ENCODE measurements at places on chromosomes 11 and 22. TPM values are rescaled to one million over a fixed set of nuclear protein-coding genes. Genes with fewer than 3 reads are reported as not detected.

GRCh38 chr11:12143461-12144258, 33.3 kb downstream of the MICAL2 start:
- DNase-seq, result no peak

DNA sequence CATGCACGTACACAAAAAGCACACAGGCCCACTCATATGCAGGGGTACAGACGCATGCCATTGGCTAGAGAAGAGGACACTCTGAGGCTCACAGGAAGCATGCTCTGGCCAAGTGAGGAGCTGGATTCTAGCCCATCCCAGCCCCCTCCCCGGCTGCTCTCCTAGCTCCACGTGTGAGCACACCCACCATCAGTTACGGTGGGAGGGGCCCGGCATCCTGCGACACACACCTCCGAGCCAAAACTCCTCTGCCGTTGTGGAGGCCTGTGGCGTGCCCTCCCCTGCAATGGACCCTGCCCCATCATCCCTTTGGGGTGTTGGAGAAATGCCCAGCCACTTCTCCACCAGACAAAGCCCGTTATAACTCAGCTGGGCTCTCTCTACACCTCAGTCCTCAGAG, 15.1 kb upstream of the IGSF9B start:
- DNase-seq, result no peak

GRCh38 chr11:5618807-5619206, 6.0 kb upstream of the TRIM34 start:
- DNase-seq, result no peak

DNA sequence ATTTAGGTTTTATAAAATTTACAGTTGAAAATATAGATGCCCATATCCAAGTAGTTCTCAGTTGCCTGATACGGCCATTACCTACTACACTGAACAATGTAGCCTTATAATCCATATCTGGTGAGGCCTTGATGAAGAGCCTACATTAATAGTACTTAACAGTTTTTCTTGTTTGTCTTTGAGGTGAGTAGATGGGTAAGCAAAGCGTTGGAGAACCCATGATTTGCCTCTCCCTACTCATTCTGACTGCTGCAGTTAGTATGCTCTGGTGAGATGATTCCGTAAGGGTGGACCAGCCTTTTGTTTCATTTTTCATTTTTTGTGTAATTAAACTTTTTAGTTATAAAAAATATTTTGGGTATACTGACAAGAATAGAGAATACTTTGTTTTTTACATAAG, 11.4 kb downstream of the PAAF1 start:
- no peak for DNase-seq

DNA sequence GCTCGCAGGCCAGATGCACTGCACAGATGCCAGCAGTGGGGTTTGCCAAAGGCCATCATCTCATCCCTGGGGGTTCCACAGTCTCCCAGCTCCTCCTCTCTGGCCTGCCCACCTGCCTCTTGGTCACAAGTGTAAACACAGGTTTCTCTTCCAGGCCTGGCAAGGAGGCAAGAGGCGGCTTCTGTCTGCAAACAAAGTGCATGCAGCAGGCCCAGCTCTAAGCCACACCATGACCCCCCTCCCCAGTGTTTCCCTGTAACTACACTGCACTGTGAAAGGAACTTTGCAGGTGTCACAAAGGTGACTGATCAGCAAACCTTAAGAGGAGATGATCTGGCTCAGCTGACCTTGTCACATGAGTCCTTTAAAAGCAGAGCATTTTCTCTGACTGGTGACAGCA, 26.2 kb upstream of the SHISAL1 start:
- DNase-seq, result no peak

KREMEN1 gene
- 35.9 TPM for polyA plus RNA-seq

DNA sequence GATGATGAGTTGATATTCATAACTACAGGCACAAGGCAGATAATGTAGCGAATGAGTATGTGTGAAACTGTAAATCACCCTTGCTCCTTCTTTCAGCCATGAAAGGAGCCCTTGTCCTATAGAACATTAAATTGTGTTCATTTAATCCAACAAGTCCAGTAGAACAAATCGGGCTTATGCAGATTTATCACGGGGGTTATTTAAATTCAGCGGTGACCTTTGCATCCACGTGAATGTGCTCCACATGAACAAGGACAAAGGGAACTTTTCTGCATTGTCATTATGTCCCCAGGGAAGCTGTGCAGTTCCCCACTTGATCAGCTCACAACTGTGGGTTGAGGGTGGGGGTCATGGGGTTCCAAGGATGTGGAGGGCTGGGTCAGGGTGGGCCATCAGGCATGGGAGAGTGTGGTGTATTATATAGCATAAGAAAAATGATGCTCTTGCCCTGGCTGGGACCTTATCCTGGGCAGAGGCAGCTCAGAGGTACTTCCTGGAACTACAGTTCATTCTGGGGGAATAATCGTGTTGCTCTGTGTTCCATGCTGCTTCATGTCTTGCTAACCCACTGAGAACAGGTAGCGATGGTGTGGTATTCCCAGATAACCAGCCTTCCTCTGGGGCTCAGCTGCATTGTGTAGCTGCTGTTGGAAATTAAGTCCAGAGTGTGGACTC, 306.6 kb downstream of the FAT3 start:
- DNase-seq, result no peak

GRCh38 chr11:43648888-43649287, 31.6 kb upstream of the HSD17B12 start:
- no peak for DNase-seq

DNA sequence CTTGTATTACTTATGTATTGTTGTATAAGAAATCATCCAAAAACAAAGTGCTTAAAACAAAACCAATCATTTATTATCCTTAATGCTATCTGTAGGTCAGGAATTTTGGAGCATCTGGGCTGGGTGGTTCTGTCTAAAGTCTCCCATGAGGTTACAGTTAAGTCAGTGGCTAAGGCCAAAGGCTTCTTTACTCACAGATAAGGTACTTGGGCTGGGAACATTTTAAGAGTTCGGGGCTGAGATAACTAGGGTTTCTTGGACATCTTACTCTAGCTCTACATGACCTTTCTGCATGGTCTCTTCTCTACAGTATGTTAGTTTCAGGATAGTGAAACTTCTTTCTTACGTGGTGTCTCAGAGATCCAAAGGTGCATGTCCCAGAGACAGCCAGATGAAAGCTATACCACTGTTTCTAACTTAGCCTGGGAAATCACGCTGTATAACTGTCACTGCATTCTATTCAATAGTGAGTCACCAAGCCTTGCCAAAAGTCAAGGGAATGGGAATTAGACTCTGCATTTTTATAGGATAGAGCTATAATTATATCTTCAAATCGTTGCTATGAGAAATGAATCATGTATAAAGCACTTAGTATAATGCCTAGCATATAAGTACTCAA, 29.6 kb downstream of the SOX6 start:
- DNase-seq, result no peak

FAM168A gene
- polyA plus RNA-seq, result 42.3 TPM

- no peak for DNase-seq
Measured at GRCh38 chr11:62796281-62796680, 4.5 kb upstream of the TMEM223 start.

GRCh38 chr11:128857341-128857740, 9.8 kb downstream of the KCNJ1 start:
- DNase-seq, result no peak

DNA sequence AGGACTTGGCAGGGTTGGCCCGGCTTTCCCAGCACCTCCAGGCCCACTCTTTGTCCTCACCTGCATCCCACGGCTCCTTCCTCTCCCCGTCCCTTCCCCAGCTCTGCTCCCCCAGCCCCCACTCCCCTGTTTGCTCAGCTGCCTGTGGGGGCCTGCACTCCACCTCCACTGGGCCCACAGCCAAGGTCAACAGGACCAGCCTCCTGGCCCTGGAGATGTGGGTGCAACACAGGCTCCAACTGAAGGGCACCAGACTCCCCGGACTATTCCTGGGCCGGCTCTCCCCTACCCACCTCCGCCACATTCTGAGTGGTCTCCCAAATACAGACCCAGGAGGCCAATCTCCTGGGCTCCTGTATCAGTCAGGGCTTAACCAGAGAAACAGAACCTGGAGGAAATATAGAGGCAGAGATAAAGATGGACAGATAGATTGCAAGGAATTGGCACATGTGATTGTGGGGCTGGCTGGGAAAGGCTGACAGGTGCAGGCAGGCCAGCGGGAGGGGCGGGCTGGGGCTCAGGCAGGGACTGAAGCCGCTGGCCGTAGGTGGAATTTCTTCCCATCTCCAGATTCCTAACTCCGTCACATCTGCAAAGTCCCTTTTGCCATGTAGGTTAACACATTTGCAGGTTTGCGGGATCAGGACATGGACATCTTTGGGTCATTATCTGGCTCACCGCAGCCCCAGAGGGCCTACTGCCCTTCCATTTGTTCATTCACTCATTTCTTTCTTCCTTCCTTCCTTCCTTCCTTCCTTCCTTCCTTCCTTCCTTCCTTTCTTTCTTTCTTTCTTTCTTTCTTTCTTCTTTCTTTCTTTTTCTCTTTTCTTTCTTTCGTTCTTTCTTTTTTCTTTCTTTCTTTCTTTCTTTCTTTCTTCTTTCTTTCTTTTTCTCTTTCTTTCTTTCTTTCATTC, 45.8 kb upstream of the MYH9 start:
- no peak for DNase-seq

GRCh38 chr11:117392979-117393378, 65.3 kb downstream of the CEP164 start:
- DNase-seq, result no peak

DNA sequence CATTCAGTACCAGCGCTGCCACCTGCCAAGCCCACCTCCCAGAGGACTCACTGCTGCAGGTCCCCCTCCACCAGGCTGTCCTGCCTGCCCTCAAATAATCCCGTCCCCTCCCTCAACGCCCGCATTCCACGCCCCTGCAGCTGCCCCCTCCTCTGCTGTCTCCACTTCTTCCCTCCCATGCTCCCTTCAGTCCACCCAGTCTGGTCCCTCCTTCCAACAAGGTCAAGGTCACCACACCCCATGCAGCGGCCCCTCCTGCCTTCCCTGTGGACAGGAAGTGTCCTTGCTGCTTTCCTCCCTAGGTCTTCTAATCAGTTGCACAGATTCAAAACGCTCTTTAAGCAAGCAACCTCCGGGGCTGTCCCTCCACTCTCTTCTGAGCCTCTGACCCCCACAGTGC, 12.1 kb downstream of the MACROD1 start:
- DNase-seq, result no peak

OR52A1 gene
- polyA plus RNA-seq, result 0.03 TPM

Measured in left lung (tissue), 14 donors.